Endothelial cell of coronary artery (primary cell): ENCODE measurements at places on chromosomes 12 and 14. TPM values are rescaled to one million over a fixed set of nuclear protein-coding genes. Genes with fewer than 3 reads are reported as not detected.

Gene IFI27
- 168 and 327 TPM in 2 replicates for total RNA-seq

Gene ENDOU
- total RNA-seq: 0.09 TPM in 1 of 2 replicates, not detected in the other

Gene CLEC4C
- total RNA-seq: not detected in 2 replicates

Gene PTPRR
- 0.99 and 3.2 TPM in 2 replicates for total RNA-seq

Gene SLC5A8
- not detected in 2 replicates for total RNA-seq

Gene OR4M1
- total RNA-seq: not detected in 2 replicates

Gene LRTM2
- total RNA-seq: not detected in 2 replicates

Gene NINJ2
- 0.28 and 0.90 TPM in 2 replicates for total RNA-seq

Gene BIN2
- total RNA-seq: not detected in 2 replicates

Gene MTA1
- total RNA-seq: 45.7 and 66.1 TPM in 2 replicates

Gene NGB
- not detected in 2 replicates for total RNA-seq

Gene SIRT4
- total RNA-seq: 1.3 TPM in 2 replicates

Gene CLEC4A
- total RNA-seq: 0.09 TPM in 1 of 2 replicates, not detected in the other

Gene INHBC
- not detected in 2 replicates for total RNA-seq

Gene APOF
- not detected in 2 replicates for total RNA-seq

Gene PLEKHD1
- total RNA-seq: under 0.01 TPM in 1 of 2 replicates, not detected in the other

Gene P2RX2
- not detected in 2 replicates for total RNA-seq

Gene CCDC196
- not detected in 2 replicates for total RNA-seq

Gene C1QL4
- total RNA-seq: not detected in 2 replicates

Gene HHIPL1
- 2.0 and 4.4 TPM in 2 replicates for total RNA-seq

Gene MDGA2
- total RNA-seq: not detected in 2 replicates

Gene SYT1
- 1.7 TPM in 2 replicates for total RNA-seq
